Fibroblast of upper back skin (primary cell): ENCODE measurements at places on chromosomes 16 and 17.

DNA sequence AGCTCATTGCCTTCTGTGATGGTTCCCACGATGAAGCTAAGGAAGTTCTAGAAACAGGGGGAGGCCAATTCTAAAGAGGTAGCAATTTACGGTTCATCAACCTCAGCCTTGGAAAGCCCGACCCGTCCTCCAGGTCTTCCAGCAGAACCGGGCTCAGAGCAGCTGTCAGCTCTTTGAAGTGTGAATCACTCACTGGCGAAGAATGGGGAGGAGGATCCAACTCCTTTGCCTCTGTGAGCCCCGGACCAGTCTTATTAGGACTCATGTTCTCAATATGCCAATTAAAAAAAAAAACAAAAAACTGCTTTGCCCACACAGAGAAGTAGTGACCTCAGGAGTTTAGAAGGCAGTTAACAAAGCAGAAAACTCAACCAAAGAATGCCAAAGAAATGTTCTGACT lies 31.4 kb downstream of the STX8 start:
- DNase-seq, result peak; percentile 30

GRCh38 chr17:7477392-7478275 lies 1.8 kb downstream of the ZBTB4 start:
- DNase-seq, result peak; percentile 75

- DNase-seq, result no peak
These were observed 175.9 kb downstream of the SPECC1 start for GRCh38 chr17:20184977-20185619.

DNA sequence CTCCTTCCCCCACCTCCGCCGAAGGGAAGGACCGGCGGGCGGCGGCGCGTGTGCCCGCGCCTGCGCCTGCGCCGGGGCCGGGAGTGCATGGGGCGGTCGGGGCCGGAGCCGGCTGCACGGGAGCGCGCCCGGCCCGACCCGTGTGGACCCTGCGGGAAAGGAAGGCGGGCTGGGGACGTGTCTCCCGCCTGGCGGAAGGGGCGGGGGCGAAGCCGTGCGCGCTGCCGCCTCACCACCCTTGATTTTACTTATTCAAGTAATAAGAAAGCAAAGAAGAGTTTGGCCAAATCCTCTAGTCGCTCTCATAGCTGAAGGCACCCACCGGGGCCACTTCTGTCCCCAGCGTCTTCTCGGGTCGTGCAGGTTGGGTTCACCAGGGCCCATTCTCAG lies 596 bp upstream of the PFN1 start:
- peak; percentile 92 for DNase-seq

DNA sequence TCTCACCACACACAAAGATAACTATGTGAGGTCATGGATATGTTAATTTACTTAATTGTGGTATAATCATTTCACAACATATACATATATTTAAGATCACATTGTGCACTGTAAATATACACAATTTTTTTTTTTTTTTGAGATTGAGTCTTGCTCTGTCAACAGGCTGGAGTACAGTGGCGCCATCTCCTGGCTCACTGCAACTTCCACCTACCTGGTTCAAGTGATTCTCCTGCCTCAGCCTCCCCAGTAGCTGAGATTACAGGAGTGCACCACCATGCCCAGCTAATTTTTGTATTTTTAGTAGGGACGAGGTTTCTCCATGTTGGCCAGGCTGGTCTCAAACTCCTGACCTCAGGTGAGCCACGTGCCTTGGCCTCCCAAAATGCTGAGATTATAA lies 11.5 kb upstream of the PRSS54 start:
- DNase-seq, result peak; percentile 10

- DNase-seq, result peak; percentile 51
These were observed 52.3 kb upstream of the LGALS9 start for GRCh38 chr17:27578718-27579085.
